Stimulated activated CD8-positive, alpha-beta memory T cell treated with anti-CD3 and anti-CD28 coated beads, Interleukin-2, amount 100 ng/mL, for 1 hour (primary cell): ENCODE measurements at places on chromosomes 6 and 20.

- no peak for DNase-seq
Measured at GRCh38 chr6:149499066-149499465, 14.3 kb upstream of the ZC3H12D start.

GRCh38 chr6:166257911-166258318, 50.3 kb downstream of the PRR18 start:
- DNase-seq = peak; percentile 23

- DNase-seq = no peak
Measured at GRCh38 chr6:144741659-144742058, 456.5 kb downstream of the UTRN start.

- DNase-seq = no peak
Measured at GRCh38 chr20:41110930-41111577, 26.3 kb upstream of the PLCG1 start.

- DNase-seq = no peak
Measured at GRCh38 chr6:3749977-3750316, 1.6 kb downstream of the PXDC1 start.

DNA sequence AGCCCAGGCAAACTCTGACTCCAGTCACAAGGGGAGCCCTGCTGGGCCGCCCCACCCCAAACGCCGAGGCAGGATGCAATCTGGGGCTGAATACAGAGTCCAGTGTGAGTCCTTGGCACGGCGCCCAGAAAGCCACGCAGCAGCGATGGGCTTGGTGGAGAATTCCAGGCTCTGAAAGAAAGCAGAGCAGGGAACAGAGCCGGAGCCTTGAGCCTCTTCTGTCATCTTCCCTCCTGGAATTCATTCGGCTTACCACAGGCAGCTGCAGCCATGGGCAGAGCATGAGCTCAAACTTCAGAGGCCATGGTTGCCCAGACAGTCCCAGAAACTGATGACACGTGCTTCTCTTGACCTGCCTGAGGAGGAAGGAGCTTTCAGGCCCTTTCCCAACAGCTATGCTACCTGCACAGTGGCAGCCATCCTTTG, 441.1 kb upstream of the JARID2 start:
- no peak for DNase-seq

GRCh38 chr6:86516087-86516486, 421.2 kb upstream of the HTR1E start:
- no peak for DNase-seq

DNA sequence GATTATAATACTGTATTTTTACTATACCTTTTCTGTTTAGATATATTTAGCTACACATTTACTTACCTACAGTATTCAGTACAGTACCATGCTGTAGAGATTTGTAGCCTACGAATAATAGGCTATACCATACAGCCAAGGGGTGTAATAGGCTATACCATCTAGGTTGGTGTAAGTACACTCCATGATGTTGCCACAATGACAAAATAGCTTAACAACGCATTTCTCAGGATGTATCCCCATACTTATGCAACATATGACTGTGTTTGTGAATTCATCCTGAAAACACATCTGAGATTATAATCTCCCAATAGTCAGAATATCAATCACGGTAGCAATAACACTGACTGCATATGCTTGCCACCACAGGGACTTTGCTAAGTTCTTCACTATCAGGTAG, 20.7 kb downstream of the B4GALT5 start:
- DNase-seq = no peak
